ENCODE measurements at places on chromosomes 11 and 22. TPM values are rescaled to one million over a fixed set of nuclear protein-coding genes. Genes with fewer than 3 reads are reported as not detected.

- DNase-seq = no peak
Observed at GRCh38 chr11:67543585-67543984, 20.3 kb upstream of the CABP2 start.

DNA sequence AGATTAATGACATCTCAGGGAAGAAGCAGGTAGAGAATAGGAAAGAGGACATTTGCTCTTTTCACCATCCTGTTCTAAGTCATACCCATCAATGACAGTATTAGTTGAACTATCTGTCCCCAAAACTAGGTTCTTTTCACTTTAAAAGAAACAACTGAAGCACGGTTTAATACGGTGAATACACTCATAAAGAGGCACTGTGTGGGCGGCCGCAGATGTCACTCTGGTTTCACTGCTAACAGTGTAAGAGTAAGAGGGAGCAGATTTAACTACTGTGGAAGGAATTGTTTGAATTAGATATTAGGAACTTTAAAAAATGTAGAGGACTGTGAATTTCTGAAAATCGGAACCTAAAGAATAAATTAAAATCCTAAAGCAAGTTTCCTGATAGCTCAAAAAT is 49.5 kb downstream of the VSIG10L2 start:
- DNase-seq = no peak

DNA sequence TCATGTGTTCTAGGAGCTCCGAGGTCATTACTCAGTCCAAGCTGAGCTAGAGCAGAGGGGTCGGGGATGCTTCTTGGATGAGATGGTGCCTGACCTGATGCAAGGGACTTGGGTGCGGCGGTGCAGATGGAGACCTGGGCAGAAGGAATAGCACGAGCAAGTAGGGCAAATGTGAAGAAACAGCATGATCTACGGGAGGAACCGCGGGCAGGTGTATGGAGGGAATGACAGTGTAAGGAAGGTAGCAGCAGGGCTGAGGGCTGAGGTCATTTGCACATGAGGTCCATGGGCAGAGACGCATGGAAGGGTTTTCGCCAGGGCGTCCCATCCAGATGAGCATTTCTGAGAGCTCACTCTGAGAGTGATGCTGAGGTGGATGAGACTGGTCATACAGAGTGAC is 14.9 kb downstream of the SLC37A2 start:
- no peak for DNase-seq

GRCh38 chr11:19910931-19911330 is 198.3 kb downstream of the NAV2 start:
- DNase-seq = no peak

TEAD1 gene
- 78.1 TPM for total RNA-seq

DNA sequence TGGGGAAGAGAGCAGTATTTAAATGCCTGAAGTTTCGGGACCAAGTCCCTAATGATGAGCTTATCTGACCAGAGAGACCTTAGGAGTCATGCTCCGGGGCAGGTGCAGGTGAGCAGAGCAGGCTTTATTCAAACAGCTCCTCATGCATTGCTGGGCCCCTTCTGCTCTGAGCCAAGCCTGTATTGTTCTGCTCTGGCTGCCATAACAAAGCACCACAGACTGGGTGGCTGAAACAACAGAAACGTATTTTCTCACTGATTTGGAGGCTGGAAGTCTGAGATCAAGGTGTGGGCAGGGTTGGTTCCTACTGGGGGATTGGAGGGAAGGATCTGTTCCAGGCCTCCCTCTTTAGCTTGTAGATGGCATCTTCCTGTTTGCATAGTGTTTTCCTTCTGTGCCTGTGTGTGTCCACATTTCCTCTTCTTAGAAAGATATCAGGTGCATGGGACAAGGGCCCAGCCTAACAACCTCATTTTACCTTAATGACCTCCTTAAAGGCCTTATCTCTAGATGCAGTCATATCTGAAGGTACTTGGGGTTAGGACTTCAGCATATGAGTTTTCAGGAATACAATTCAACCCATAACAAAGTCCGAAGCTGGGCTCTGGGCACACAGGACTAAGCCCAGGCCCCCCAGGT is 97.1 kb upstream of the PARVA start:
- peak; percentile 51 for DNase-seq

- no peak for DNase-seq
Observed at GRCh38 chr11:1028616-1029015, 7.9 kb downstream of the MUC6 start.

DNA sequence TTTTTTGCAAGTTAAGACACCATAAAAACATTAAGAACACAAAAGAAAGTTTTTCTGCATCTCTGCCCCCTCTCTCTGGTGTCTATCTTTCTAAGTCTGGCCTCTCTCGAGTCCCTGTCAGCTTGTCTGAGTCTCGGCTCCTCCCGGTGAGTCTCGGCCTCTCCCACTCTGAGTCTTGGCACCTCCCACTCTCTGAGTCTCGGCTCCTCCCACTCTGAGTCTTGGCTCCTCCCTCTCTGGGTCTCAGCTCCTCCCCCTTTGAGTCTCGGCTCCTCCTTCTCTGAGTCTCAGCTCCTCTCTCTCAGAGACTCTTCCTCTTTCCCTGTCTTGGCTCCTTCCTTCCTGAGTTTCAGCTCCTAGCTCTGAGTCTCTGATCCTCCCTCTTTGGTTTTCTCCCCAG is 72.5 kb upstream of the AMPD3 start:
- peak; percentile 72 for DNase-seq

DNA sequence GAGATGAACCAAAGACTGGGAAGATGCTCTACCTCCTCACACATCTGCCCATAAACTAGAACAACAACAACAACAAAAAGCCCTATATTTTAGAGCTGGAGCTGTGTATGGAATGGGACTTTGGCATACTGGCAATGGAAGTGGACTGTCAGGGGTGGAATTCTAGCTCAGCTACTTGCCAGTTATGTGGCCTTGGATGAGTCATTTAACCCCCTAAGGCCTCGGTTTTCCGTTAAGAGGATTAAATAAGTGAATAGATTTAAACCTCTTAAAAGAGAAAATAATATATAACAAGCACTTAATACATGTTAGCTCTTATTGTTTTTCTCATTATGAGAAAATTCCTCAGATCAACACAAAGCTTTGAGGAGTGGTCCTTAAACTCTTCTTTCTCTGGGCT is 195.0 kb downstream of the KIF18A start:
- no peak for DNase-seq

- DNase-seq = peak; percentile 78
Observed at GRCh38 chr22:25383278-25383820, 163.9 kb downstream of the CRYBB2 start.

EMID1 gene
- total RNA-seq = 5.6 TPM

OTUB1 gene
- total RNA-seq = 77.4 TPM

ZC3H12C gene
- total RNA-seq = 0.69 TPM

- DNase-seq = no peak
Observed at GRCh38 chr22:50422046-50422445, 52.8 kb downstream of the SBF1 start.

GRCh38 chr11:16917941-16918340 is 96.3 kb downstream of the PLEKHA7 start:
- DNase-seq = no peak

- no peak for DNase-seq
Observed at GRCh38 chr22:40000171-40000570, 5.4 kb downstream of the FAM83F start.

PGA4 gene
- total RNA-seq = 1.3 TPM

OR8A1 gene
- total RNA-seq = not detected

ATG2A gene
- total RNA-seq = 22.5 TPM

- no peak for DNase-seq
Observed at GRCh38 chr11:8603696-8604077, 9.7 kb upstream of the STK33 start.

GGTLC3 gene
- not detected for total RNA-seq

DNA sequence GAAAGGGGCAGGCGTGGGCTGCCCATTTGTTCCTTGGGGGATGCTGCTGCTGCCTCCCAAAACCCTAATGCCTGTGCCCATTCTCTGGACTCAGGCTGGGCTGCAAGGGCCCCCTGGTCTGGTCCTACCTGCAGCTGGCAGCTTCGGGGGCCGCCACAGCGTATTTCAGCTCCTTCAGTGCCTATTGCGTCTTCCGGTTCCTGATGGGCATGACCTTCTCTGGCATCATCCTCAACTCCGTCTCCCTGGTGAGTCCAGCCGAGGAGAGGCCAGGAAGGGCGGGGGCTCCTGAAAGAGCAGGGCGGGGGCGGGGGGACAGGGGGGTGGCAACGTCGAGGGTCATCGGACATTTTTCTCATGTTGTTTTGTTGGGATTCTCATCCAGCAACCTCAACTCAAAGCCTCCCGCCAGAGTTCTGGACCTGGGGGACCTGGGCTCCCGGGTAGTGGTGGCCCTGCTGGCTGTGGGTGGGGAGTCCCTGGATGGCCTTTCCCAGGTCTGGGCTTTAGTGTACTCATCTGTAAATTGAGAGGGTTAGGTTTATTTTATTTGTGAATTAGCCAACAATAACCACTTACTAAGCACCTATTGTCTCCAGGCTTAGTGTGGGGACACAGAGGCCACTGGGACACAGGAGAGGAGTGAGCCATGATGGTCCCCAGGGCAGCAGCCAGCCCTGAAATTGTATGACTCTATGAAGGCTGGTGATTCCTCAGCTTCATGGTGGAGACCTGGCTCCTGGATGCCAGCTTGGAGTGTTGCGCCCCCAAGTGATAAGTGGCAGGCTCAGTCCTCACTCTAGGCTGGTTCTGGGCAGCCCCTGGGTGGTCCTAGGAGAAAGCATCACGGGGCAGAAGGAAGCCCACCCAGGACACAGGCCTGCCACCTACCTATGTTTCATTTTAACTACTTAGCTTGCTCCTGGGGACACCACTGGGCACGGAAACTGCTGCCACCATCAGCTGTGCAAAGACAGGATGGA is 36.0 kb downstream of the CAPN1 start:
- no peak for DNase-seq

MCHR1 gene
- 2.8 TPM for total RNA-seq

DNA sequence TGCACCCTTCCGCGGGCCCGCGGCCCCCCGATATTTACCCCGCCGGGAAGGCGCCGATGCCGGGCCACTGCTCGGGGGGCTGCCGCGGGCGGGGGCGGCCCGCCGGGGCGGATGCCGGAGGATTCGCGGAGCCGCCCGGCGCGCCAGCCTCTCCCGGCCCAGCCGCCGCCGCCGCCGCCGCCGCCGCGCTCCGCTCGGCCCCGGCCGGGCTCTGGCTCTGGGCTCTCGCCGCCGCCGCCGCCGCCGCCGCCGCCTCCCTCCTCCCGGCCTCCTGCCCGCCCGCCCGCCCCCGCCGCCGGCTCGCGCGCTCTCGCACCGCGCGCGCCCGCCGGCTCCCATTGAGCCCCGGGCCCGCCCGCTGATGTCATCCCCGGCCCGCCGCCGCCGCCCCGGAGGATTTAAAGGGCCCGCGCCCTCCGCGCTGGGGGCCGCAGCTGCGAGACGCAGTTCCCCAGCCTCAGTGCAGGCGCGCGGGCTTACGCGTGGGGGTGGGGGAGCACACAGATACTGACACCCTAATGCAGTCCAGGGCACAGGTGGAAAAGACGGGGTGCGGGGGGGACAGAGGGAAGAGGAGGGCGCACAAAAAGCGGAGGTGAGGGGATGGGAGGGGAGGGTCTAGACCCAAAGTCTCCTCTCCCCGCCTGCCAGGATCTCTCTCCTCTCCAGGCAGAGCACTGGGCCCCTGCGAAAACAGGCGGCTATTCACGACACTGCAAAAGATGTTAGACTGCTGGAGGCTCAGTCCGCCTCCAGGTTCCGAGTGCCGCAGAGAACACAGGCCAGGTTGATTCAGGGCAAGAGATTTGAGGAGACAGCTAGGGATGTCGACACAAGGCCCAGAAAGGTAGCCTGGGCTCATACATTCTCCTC is at the start of gene CSNK1E:
Gene CSNK1E (minus strand): TSS at position 312 of the 873 bp plus-strand sequence. CDS start 3,276 bp downstream, outside the sequence.
- peak; percentile 97 for DNase-seq

- DNase-seq = no peak
Observed at GRCh38 chr11:64026575-64027205, 9.0 kb upstream of the FLRT1 start.

GRCh38 chr11:3984896-3985295 is 109.7 kb upstream of the RRM1 start:
- DNase-seq = peak; percentile 34

All from H7 (cell line).